Amniotic stem cell (primary cell): ENCODE measurements at places on chromosomes 16 and 17.

DNA sequence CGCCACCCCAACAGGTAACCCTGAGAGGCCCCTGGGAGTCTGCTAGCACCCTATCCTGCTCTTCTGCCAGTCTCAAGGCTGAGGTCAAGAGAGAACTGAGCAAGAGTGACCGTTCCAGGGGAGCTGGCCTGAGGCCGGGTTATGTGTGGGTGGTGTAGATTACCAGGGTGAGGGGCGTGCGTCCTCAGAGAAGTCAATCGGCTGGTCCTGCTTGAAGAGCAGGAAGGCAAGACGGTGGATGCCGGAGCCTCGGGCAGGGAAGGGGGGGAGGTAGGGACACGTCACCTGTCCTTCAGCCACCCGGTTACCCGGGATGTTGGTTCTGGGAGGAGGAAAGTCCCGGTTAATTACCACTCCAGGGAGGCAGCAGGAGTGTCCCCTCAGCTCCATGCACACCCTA, 2.6 kb upstream of the TRIM65 start:
- DNase-seq: no peak

DNA sequence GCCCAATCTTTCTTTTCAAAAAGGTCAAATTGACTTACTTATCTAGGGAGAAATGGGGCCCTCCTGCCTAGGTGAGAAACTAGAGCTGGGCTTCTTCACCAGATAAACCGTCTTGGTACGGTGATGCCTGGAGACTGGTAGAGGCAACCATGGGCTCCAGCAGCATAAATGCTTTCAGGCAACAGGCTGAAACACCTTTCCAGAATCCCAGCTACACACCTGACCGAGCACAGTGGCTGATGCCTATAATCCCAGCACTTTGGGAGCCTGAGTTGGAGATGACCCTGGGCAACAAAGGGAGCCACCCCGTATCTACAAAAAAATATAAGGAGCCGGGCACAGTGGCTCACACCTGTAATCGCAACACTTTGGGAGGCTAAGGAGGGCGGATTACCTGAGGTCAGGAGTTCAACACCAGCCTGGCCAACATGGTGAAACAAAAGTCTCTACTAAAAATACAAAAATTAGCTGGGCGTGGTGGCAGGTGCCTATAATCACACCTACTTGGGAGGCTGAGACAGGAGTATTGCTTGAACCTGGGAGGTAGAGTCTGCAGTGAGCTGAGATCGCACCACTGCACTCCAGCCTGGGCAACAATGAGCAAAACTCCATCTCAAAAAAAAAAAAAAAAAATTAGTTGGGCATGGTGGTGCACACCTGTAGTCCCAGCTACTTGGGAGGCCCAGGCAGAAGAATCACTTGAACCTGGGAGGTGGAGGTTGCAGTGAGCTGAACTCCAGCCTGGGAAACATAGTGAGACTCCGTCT, 8.0 kb downstream of the TRAF4 start:
- no peak for DNase-seq

GRCh38 chr16:85968041-85968920, 69.3 kb downstream of the IRF8 start:
- DNase-seq: no peak

- no peak for DNase-seq
Observed at GRCh38 chr17:17363638-17364337, 60.6 kb downstream of the NT5M start.
